Adipocyte (in vitro differentiated cells): ENCODE measurements at places on chromosomes 3 and 15.

DNA sequence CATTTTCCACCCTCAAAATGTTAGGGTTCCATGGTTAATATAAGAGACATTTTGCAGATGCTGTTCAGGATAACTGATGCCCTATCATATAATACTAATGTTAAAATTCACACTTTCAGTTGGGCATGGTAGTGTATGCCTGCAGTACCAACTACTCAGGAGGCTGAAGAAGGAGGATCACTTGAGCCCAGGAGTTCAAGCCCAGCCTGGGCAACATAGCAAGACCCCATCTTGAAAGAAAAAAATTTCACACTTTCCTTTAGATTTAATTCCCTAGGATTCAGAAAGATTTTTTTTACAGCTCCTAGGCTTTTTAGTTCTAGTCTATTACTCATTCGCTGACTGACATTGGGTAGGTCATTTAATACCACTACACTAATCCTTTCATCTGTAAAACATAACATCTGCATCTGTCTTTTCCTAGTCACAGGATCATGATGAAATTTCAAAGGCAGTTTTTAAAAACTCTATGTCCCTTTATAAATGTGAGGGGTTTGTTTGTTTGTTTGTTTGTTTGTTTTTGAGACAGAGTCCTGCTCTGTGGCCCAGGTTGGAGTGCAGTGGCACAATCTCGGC is 103.7 kb downstream of the MYO5A start:
- peak; percentile 13 for DNase-seq

GRCh38 chr15:59438625-59439290 is 772 bp downstream of the FAM81A start:
- no peak for DNase-seq

DNA sequence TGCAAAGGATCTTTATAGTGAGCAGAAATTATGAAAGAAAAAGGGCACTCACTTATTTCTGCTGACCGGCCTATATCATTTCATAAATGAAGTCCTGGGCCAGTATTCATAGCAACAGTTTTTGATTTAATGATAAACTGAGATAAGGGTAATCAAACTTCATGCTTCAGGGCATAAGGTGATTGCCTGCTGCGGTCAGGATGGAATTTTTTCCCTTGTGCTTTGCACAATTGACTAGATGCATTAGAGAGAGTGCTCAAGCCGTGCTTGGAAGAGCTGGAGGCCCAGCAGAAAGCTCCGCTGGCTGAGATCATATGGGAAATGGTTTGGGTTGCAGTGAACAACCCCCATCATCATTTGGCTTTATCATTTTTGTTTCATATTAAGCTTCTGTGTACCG is 10.4 kb downstream of the SEMA6D start:
- DNase-seq, result no peak

GRCh38 chr3:8539419-8539818 is 37.8 kb downstream of the LMCD1 start:
- peak; percentile 37 for DNase-seq
